Adrenal gland (tissue), 19 donors: ENCODE measurements at places on chromosomes 7 and 10.
A peak's percentile ranks its signal among the peaks of the same experiment; 100 is the strongest.

GRCh38 chr10:132306864-132307751 lies 642 bp downstream of the STK32C start:
- DNase-seq: peak; percentile 62

DNA sequence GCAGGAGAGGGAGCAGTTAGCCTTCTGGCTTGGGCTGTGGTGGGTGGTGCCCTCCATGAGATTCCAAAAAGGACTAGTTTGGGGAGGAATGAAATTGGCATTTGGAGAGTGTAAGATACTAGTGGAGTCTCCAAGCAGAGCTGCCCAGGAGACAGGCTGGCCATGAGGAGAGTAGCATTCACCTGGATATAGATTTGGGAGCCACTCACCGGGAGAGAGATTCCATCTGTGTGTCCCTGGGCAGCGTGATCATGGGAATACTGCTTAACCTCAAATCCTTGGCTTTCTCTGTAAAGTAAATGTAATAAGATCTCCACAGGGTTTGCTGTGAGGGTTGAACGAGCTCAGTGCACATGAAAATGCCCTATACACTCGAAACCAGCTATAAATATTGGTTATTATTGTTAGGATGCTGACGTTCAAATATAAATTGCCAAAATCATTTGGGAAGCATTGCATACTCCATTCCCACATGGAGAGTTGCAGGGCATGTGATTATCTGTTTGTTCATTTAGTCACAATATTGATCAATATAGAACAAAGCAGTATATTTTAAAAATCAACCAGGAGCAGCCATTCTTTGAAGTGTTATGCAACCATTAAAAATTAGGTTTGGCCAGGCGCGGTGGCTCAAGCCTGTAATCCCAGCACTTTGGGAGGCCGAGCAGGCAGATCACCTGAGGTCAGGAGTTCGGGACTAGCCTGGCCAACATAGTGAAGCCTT lies 143.7 kb downstream of the CUX1 start:
- DNase-seq: no peak

DNA sequence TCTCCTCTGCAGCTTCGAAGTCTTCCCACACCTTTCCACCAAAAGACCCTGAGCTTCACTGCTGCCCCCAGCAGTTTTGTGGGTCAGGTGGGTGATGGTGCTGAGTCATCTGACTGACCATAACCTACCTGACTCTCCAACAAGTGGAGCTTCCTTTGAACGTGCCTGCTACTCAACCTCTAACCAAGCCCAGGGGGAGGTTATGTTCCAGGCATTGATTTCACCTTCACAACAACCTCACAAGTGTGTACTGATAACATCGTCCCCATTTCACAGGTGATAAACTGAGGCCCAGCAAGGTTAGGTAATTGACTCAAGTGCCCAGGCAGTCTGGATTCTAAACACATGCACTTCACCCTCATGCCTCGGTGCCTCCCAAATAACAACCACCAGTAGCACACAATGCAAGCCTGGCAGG lies 66.7 kb downstream of the DLG5 start:
- DNase-seq: no peak

- no peak for DNase-seq
Measured at GRCh38 chr10:47013507-47014154, 102.4 kb downstream of the PTPN20 start.

DNA sequence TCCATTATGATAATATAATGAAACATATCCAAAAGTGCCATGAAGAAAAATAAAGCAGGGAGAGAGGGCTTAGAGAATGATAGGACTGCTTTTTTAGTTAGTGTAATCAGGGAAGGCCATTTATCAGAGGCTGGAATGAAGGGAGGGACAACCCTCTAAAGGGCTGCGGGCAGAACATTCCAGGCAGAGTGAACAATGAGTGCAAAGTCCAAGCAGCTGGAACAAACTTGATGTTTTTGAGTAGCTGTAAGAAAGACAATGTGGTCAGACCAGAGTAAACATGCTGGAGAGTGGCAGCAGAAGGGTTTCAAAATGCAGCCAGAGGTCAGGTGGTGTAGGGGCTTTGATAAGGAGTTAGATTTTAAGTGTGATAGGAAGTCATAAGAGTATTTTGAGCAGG lies 65.6 kb upstream of the CCDC6 start:
- DNase-seq: peak; percentile 4

GRCh38 chr10:12308057-12308456 lies 41.3 kb upstream of the CAMK1D start:
- no peak for DNase-seq

GRCh38 chr10:32327364-32327691 lies 19.6 kb downstream of the EPC1 start:
- no peak for DNase-seq

DNA sequence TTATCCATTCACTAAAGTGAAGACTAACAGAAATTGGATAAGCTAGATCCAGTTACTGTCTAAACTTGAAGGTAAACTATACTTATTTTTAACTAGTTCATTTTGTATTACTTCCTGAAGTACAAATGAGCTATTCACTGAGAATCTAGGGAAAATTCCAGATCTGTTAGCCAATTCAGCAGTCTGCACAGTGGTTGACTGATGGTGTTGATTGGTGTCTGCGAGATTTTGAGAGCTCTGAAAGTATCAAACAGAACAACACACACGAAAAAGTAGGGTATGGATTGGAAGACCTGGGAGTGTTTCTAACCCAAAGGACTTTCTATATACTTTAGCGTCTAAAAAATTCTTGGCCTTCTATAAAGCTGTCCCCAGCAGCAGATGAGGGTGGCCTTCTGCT lies 33.6 kb upstream of the AGR2 start:
- no peak for DNase-seq

- DNase-seq: no peak
Measured at GRCh38 chr7:117184367-117184766, 138.5 kb downstream of the WNT2 start.

GRCh38 chr7:46756256-46756655 lies 825.7 kb downstream of the TNS3 start:
- no peak for DNase-seq

GRCh38 chr7:26658389-26659084 lies 205.9 kb downstream of the SKAP2 start:
- DNase-seq: no peak

DNA sequence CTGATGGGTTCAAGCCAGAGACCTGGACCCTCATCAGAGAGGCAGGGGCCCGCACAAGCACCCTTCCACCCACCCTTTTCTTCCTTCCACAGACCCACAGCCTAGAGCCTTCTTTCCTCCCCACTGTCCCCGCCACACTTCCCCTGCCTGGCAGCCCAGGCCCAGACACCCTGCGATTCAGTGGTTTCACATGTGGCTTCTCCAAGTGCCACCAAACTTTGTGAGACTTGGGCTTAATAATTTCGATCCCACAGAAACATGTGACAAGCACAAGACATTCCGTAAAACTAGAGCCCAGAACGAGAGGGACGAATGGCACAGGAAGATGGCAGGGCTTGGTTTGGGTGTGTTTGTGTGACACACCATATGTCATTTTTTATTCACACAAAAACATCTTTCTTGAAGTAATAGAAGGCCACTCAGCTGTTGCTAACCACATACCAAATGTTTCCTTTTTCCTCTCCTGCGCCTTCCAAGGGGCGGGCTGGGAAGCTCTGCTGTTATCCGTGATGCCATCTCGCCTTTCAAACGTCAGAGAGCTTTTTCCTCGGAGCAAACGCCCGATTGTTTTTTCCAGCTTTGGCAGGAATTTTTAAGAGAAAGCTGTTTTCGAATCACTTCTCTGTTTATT lies 162.9 kb downstream of the GRK5 start:
- DNase-seq: no peak

DNA sequence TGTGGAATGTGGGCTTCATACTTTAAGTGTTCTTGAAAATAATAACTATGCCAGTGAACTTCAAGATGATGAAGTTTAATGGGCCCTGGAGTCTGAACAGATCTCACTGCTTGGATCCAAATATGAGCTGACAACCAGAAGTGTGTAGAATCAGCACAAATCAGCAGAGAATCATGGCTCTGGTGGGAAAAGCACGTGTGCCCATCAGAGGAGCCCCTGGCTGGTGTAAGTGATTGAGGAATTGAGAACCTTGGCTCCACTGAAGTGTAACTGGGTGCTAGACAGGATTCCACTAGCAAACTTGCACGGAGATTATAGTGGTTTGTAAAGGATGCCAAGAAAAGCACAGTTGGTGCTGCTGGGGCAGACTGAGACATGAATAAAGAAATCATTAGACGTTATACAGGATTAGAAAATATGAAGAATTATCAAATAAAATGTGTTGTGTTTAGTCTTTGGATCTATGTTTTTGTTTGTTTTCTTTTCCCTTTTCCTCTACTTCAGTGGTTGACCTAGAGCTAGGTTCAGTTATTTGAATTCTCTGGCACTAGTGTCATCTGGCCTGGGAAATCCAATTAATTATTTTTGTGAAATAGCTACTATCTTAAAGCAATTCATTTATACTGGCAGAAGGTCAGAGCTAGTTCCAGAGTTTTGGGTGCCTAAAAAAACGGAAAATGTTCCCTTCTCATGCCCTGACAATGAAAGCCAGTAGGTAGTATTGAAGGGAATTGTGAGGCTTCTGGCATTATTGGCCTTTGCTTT lies 175.7 kb upstream of the MEOX2 start:
- DNase-seq: no peak

DNA sequence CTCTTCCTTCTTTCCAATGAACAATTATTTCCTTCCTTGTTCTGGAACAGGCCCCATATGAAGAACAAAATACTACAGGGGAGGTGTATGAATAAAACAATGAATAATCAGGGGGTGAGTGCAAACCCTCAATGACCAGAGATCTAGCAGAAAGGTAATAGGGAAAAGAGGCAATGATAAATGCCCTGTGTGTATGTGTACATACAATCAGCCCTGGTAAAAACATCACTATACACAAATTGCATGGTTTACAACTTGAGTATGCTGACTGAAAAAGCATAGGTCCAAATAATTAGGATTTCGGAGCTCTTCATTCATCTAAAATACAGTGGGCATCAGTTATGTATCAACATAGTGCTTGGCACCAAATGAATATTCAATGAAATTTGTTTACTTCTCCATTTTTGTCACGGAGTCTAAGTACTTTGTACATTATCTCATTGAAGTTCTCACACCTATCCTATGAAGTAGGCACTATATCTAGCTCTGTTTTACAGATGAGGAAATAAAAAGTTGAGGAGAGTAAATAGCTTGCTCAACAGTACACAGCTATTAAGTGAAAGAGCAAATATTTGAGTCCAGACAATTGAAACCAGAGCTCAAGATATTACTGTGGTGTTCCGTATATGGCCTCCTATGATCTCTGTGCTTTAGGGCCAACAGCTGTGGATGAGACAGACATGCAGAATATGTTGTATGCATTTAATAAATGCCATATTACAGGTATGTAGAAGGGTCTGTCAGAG lies 1065.4 kb downstream of the SORCS3 start:
- no peak for DNase-seq

GRCh38 chr7:137547485-137547884 lies 204.0 kb upstream of the PTN start:
- no peak for DNase-seq

DNA sequence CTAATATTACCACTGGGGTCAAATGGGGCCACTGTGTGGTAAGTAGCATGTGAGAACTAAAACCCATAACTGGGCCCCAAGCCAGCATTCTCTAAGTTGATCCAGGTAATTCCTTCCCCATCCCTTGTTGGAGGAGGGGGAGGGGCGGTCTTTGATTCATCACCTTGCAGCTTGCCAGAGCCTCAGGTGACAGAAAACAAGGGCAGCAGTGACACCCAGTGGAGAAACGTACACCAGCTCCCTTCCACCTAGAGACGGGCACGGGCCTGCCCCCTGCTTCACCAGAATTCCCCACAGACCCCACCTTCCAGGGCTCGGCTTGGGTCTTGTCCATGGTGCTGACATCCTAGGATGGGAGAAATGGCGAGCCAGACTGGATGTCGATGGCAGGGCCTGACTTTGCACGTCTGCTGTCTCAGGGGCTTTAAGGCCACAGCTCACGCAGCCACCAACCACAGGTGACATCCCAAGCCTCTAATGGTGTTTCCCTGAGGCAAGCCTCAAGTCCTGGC lies 102.0 kb downstream of the STRA8 start:
- peak; percentile 43 for DNase-seq

- no peak for DNase-seq
Measured at GRCh38 chr7:151378496-151379192, 31.2 kb downstream of the WDR86 start.

- peak; percentile 12 for DNase-seq
Measured at GRCh38 chr10:132507956-132508490, 29.6 kb upstream of the INPP5A start.

GRCh38 chr7:100685049-100685605 lies 8.9 kb downstream of the GIGYF1 start:
- no peak for DNase-seq

DNA sequence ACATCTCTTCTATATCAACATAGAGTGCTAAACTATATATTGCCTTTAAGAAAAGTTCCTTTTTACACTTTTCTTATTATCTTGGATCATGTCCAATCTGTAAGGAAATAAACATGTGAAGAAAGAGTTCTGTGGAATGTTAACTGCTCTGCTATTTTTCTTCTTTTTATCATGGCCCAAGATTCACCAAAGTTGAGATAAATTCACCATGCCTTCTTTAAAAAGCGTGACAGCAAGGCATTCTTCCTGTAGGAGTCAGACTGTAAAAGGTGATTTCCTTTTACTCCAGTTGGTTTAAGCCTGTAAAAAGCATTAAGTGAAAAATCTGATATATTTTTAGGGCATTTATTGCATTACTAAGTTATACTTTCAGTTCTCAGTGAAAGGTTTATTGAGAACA lies 165.7 kb upstream of the FZD1 start:
- DNase-seq: no peak

- no peak for DNase-seq
Measured at GRCh38 chr7:137329411-137329810, 14.1 kb downstream of the PTN start.

- no peak for DNase-seq
Measured at GRCh38 chr7:87202705-87203104, 16.8 kb downstream of the TMEM243 start.

DNA sequence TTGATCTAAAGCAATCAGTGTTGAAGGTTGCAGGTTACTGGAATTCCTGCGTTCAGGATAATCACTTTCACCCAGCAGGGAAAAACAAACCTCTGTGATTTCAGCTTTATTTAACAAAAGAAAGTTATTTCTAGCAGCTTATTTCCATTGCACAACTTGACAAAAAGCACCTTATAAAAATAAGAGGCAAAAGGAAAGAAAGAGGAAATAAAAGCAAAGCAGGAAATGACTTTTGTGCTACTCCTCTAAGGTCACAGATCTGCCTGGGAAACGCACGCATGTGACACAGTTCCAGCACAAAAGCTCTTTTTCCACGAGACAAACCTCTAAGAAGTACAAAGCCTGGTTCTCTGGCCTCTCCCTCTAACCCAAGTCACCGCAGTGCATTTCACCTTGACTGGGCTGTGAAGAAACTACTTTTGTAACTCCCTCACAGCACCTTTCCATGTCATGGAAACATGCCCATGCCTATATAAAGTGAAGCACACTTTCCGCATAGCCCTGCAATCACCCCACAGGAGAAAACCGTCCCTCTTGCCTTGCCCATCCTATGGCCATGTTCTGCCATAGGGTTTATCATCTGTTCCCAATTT lies 870 bp downstream of the ANK3 start:
- no peak for DNase-seq

DNA sequence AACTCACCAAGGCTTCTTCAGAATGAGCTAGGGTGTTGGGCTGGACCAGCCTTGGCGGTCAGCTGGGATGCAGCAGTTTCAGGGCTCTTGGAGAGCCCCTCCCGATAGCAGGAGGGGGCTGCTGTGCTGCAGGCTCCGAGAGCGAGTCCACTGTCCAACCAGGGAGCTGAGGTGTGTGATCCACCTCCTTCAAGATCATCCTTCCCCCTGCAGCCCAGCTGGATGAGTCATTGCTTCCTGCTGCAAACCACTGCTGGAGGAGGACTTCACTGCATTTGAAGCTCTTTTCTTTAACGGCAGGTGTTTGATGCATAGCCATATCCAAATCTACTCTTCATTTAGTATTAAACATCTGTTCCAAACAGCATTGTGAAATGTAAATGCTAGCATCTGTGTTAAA lies 54.2 kb upstream of the EBF3 start:
- DNase-seq: no peak
